A549 treated with GW870086 at 1 μM for 4 hours (cell line): ENCODE measurements at places on chromosomes 16 and 17. TPM values are rescaled to one million over a fixed set of nuclear protein-coding genes. Genes with fewer than 3 reads are reported as not detected.

The ZPBP2 gene
- not detected in 5 replicates for total RNA-seq

The ABI3 gene
- total RNA-seq: not detected in 5 replicates

The TCAP gene
- 0.72 to 1.5 TPM (median 1.1 TPM) in 5 replicates for total RNA-seq

The P2RX5 gene
- total RNA-seq: 19.1 to 27.4 TPM (median 24.0 TPM) in 5 replicates

The CDRT15L2 gene
- not detected in 5 replicates for total RNA-seq

The ZG16B gene
- total RNA-seq: 0.61 to 1.3 TPM (median 1.00 TPM) in 5 replicates

The MYH1 gene
- total RNA-seq: not detected in 5 replicates

The DNASE1L2 gene
- total RNA-seq: 0.80 to 1.7 TPM (median 1.6 TPM) in 5 replicates

The ITGAD gene
- total RNA-seq: 0.07 TPM in 1 of 5 replicates, not detected in the others

The VMP1 gene
- 126 to 208 TPM (median 160 TPM) in 5 replicates for total RNA-seq

The FA2H gene
- 33.5 to 35.0 TPM (median 34.0 TPM) in 5 replicates for total RNA-seq

The SPN gene
- not detected in 5 replicates for total RNA-seq

The SCIMP gene
- not detected in 5 replicates for total RNA-seq

The CX3CL1 gene
- 0.05 to 0.28 TPM (median 0.10 TPM) in 5 replicates for total RNA-seq

The CCDC144A gene
- 1.1 to 1.8 TPM (median 1.2 TPM) in 5 replicates for total RNA-seq

The AANAT gene
- total RNA-seq: 0.15 to 0.78 TPM (median 0.41 TPM) in 5 replicates

The SP6 gene
- 3.4 to 4.4 TPM (median 4.1 TPM) in 5 replicates for total RNA-seq

The CAPN15 gene
- 44.2 to 76.6 TPM (median 71.4 TPM) in 5 replicates for total RNA-seq

The CACNA1G gene
- total RNA-seq: 3.4 to 5.3 TPM (median 4.6 TPM) in 5 replicates

The KRT12 gene
- total RNA-seq: not detected in 5 replicates

The SOCS7 gene
- 11.9 to 16.0 TPM (median 14.1 TPM) in 5 replicates for total RNA-seq

The CSH2 gene
- total RNA-seq: not detected in 5 replicates

The CDC42EP4 gene
- total RNA-seq: 65.1 to 84.3 TPM (median 76.9 TPM) in 5 replicates

The TVP23A gene
- 0.03 to 0.35 TPM (median 0.15 TPM) in 5 replicates for total RNA-seq

The MSLN gene
- total RNA-seq: 2.1 to 4.3 TPM (median 3.2 TPM) in 5 replicates

The CDH8 gene
- 0.22 to 0.98 TPM (median 0.56 TPM) in 4 of 5 replicates, not detected in the other for total RNA-seq

The PABPN1L gene
- total RNA-seq: not detected in 5 replicates

The KRT28 gene
- not detected in 5 replicates for total RNA-seq

The ABCA10 gene
- 0.07 to 0.12 TPM (median 0.10 TPM) in 5 replicates for total RNA-seq

The SGCA gene
- total RNA-seq: 1.3 to 1.9 TPM (median 1.7 TPM) in 5 replicates

The CACNG1 gene
- total RNA-seq: 0.10 to 0.16 TPM in 2 of 5 replicates, not detected in the others

The ATP2A1 gene
- total RNA-seq: 1.7 to 4.8 TPM (median 2.1 TPM) in 5 replicates

The CSF3 gene
- total RNA-seq: 0.16 to 0.69 TPM (median 0.48 TPM) in 5 replicates

The ATP1B2 gene
- total RNA-seq: 0.12 to 0.42 TPM (median 0.26 TPM) in 5 replicates

The RASL10B gene
- total RNA-seq: 0.09 to 0.38 TPM (median 0.15 TPM) in 4 of 5 replicates, not detected in the other

The ASB16 gene
- total RNA-seq: 0.12 TPM in 1 of 5 replicates, not detected in the others

The PRM1 gene
- not detected in 5 replicates for total RNA-seq

The MAPT gene
- 1.5 to 2.3 TPM (median 2.0 TPM) in 5 replicates for total RNA-seq
